GM23338 (cell line): ENCODE measurements at places on chromosomes 2 and 18. TPM values are rescaled to one million over a fixed set of nuclear protein-coding genes. Genes with fewer than 3 reads are reported as not detected.

The CD8B gene
- polyA plus RNA-seq, result 0.61 and 0.63 TPM in 2 replicates

The PDCD1 gene
- polyA plus RNA-seq, result 0.23 and 0.34 TPM in 2 replicates

The SPHKAP gene
- polyA plus RNA-seq, result 0.03 TPM in 1 of 2 replicates, not detected in the other

The ARHGAP25 gene
- polyA plus RNA-seq, result 1.9 and 2.0 TPM in 2 replicates

The CNGA3 gene
- polyA plus RNA-seq, result not detected in 2 replicates

The STAT4 gene
- polyA plus RNA-seq, result 0.30 and 0.86 TPM in 2 replicates

The CD28 gene
- polyA plus RNA-seq, result not detected in 2 replicates

The COLEC11 gene
- polyA plus RNA-seq, result 1.5 and 1.8 TPM in 2 replicates

The ITGB6 gene
- not detected in 2 replicates for polyA plus RNA-seq

The MBP gene
- polyA plus RNA-seq, result 14.6 and 18.4 TPM in 2 replicates

The PFN4 gene
- not detected in 2 replicates for polyA plus RNA-seq

The MPV17 gene
- polyA plus RNA-seq, result 93.1 and 94.2 TPM in 2 replicates

The CHRND gene
- 0.11 TPM in 1 of 2 replicates, not detected in the other for polyA plus RNA-seq

The UGT1A6 gene
- not detected in 2 replicates for polyA plus RNA-seq

The ESPNL gene
- polyA plus RNA-seq, result 0.44 and 0.71 TPM in 2 replicates

The GPR35 gene
- polyA plus RNA-seq, result 0.21 TPM in 1 of 2 replicates, not detected in the other

The CNTNAP5 gene
- 0.50 and 0.57 TPM in 2 replicates for polyA plus RNA-seq

The ALPP gene
- polyA plus RNA-seq, result 0.07 TPM in 1 of 2 replicates, not detected in the other

The C2orf66 gene
- not detected in 2 replicates for polyA plus RNA-seq

The CREG2 gene
- polyA plus RNA-seq, result 1.5 and 1.7 TPM in 2 replicates
